Large intestine (tissue), 12 donors: ENCODE measurements at places on chromosomes 13 and 19. TPM values are rescaled to one million over a fixed set of nuclear protein-coding genes. Genes with fewer than 3 reads are reported as not detected.

Gene ATP8A2
- 2.3 TPM for polyA plus RNA-seq

Gene LAIR2
- 0.09 TPM for polyA plus RNA-seq

Gene CEACAM4
- 0.16 TPM for polyA plus RNA-seq

Gene GJB2
- 4.1 TPM for polyA plus RNA-seq

Gene MZT1
- polyA plus RNA-seq = 13.0 TPM

Gene NPAS1
- 0.49 TPM for polyA plus RNA-seq

Gene GAPDHS
- not detected for polyA plus RNA-seq

Gene GRIK5
- polyA plus RNA-seq = 4.7 TPM

Gene CDX2
- polyA plus RNA-seq = 132 TPM

Gene CD209
- polyA plus RNA-seq = 14.4 TPM

GRCh38 chr19:1318678-1319471 is 33.2 kb downstream of the EFNA2 start:
- H3K27ac ChIP-seq = no peak overlapping the region
- H3K27me3 ChIP-seq = peaks cover 43% of the 10 kb centered on the region
- no peaks in the 10 kb centered on the region for H3K36me3 ChIP-seq
- DNase-seq = no peak
- H3K4me1 ChIP-seq = peaks cover 16% of the 10 kb centered on the region

- H3K4me1 ChIP-seq = no peaks in the 10 kb centered on the region
- no peak for DNase-seq
- no peaks in the 10 kb centered on the region for H3K27me3 ChIP-seq
- H3K27ac ChIP-seq = no peak overlapping the region
- H3K4me3 ChIP-seq = no peak overlapping the region
Measured at GRCh38 chr13:95924389-95924994, 128.7 kb downstream of the UGGT2 start.

DNA sequence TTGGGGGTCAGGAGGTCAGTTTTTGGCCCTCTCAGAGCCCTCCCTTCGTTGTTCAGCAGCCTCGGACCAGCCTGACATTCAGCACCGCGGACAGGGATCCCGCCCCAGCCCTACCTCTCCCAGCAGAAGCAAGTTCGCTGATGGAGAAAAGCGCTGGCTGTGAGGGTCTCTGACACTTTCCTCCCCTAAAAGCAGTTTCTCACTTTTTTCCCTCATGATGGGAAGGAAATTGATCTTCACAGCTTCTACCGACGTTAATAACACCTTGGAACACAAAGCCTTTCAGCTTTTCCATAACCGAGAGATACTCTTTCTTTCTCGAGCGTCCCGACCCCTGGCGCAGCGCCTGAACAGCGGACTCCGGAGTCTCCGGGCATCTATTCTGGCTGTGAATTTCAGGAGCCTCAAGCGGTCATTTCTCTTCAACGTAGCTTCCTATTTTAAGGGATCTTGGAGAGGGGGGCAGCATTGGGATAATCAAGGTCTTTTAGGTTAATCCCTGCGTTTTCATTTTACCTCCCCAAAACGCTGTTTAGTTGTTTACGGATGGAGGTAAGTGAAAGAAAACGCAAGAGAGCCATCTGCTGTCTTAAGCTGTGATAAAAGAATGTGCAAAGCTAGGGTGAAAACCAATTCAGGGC is 467.2 kb downstream of the ITGBL1 start:
- H3K27me3 ChIP-seq = peaks cover 41% of the 10 kb centered on the region
- no peaks in the 10 kb centered on the region for H3K4me1 ChIP-seq
- H3K36me3 ChIP-seq = no peaks in the 10 kb centered on the region
- DNase-seq = no peak

DNA sequence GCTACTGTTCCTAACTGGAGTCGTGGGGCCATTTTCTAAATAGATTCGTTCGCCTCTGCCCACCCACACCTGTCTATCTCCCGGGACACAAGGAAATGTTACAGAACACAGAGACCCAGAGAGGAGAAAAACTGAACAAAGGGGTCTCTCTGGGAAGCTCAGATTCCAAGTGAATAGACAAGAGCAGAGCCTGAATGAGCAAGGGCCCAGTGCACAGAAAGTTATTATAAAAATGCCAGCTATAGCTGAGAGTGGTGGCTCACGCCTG is 27.2 kb upstream of the FEM1A start:
- no peaks in the 10 kb centered on the region for H3K27me3 ChIP-seq
- H3K27ac ChIP-seq = no peak overlapping the region
- no peak overlapping the region for H3K4me3 ChIP-seq
- no peaks in the 10 kb centered on the region for H3K36me3 ChIP-seq
- no peak for DNase-seq
- peaks cover 11% of the 10 kb centered on the region for H3K4me1 ChIP-seq

DNA sequence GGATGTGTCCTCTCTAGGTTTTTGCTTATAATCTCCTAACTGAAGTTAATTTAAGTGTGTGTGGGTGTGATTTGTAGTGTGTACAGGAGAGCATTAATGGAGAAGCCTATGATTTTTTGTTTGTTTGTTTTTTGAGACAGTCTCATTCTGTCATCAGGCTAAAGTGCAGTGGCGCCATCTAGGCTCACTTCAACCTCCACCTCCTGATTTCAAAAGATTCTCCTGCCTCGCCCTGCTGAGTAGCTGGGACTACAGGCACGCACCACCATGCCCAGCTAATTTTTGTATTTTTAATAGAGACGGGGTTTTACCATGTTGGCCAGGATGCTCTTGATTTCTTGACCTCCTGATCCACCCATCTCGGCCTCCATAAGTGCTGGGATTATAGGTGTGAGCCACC is 20.6 kb downstream of the ZNF701 start:
- no peak overlapping the region for H3K27ac ChIP-seq
- DNase-seq = no peak
- H3K36me3 ChIP-seq = peaks cover 31% of the 10 kb centered on the region
- no peak overlapping the region for H3K4me3 ChIP-seq

GRCh38 chr19:4555657-4556561 is 3.6 kb downstream of the SEMA6B start:
- H3K27ac ChIP-seq = no peak overlapping the region
- H3K36me3 ChIP-seq = no peaks in the 10 kb centered on the region
- H3K27me3 ChIP-seq = no peaks in the 10 kb centered on the region
- no peaks in the 10 kb centered on the region for H3K4me1 ChIP-seq
- no peak overlapping the region for H3K4me3 ChIP-seq

GRCh38 chr13:69199664-69200063 is 908.0 kb upstream of the ATXN8OS start:
- no peak overlapping the region for H3K4me3 ChIP-seq
- H3K27ac ChIP-seq = no peak overlapping the region
- DNase-seq = no peak
- H3K27me3 ChIP-seq = no peaks in the 10 kb centered on the region
- no peaks in the 10 kb centered on the region for H3K4me1 ChIP-seq
- H3K36me3 ChIP-seq = no peaks in the 10 kb centered on the region

GRCh38 chr19:17235300-17235970 is 9.4 kb downstream of the OCEL1 start:
- H3K27ac ChIP-seq = peak overlapping the region; percentile 61
- H3K4me3 ChIP-seq = peak overlapping the region; percentile 33
- peaks cover 28% of the 10 kb centered on the region for H3K4me1 ChIP-seq
- DNase-seq = no peak
- H3K27me3 ChIP-seq = no peaks in the 10 kb centered on the region

- no peaks in the 10 kb centered on the region for H3K36me3 ChIP-seq
- no peak for DNase-seq
- no peak overlapping the region for H3K27ac ChIP-seq
- H3K4me1 ChIP-seq = no peaks in the 10 kb centered on the region
- H3K27me3 ChIP-seq = no peaks in the 10 kb centered on the region
- no peak overlapping the region for H3K4me3 ChIP-seq
Measured at GRCh38 chr13:58698531-58698930, 1067.0 kb downstream of the PCDH17 start.

GRCh38 chr19:4868286-4868834 is 893 bp upstream of the PLIN3 start:
- H3K4me1 ChIP-seq = peaks cover 19% of the 10 kb centered on the region
- H3K27ac ChIP-seq = peak overlapping the region; percentile 19
- H3K4me3 ChIP-seq = no peak overlapping the region
- H3K36me3 ChIP-seq = peaks cover 4% of the 10 kb centered on the region

- no peak overlapping the region for H3K27ac ChIP-seq
- no peaks in the 10 kb centered on the region for H3K4me1 ChIP-seq
- peak; percentile 41 for DNase-seq
Measured at GRCh38 chr13:31909864-31910551, 121.6 kb upstream of the FRY start.

GRCh38 chr19:49864890-49865289 is 2.5 kb downstream of the PNKP start:
- no peaks in the 10 kb centered on the region for H3K27me3 ChIP-seq
- no peak overlapping the region for H3K4me3 ChIP-seq
- peaks cover 39% of the 10 kb centered on the region for H3K36me3 ChIP-seq

DNA sequence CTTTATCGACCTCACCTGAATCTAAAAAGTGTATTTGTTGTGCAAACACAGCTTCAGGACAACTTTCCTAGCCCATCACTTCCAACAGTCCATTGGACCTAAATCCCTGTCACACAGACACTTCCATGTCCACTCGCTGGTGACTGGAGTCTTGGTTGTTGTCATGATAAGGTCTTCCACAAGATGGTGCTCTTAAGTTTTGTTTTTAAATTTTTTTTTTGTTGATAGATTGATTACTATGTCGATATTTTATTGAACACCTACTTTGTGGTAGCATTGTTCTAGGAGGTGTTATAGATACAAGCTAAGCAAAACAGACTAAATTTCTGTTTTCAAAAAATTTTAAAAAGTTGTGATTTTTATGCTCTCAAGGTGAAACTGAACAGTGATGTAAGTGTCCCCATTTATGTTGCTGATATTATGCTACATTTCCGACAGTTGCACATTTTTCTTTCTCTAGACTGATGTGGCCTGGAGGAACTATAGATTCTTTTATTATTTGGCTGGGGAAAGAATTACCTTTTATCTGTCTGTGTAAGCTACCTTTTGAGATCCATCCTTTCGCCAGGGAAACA is 8.1 kb upstream of the ERICH6B start:
- no peaks in the 10 kb centered on the region for H3K36me3 ChIP-seq
- H3K4me3 ChIP-seq = no peak overlapping the region
- no peak overlapping the region for H3K27ac ChIP-seq
- no peak for DNase-seq
- H3K4me1 ChIP-seq = no peaks in the 10 kb centered on the region
- H3K27me3 ChIP-seq = peaks cover 10% of the 10 kb centered on the region

DNA sequence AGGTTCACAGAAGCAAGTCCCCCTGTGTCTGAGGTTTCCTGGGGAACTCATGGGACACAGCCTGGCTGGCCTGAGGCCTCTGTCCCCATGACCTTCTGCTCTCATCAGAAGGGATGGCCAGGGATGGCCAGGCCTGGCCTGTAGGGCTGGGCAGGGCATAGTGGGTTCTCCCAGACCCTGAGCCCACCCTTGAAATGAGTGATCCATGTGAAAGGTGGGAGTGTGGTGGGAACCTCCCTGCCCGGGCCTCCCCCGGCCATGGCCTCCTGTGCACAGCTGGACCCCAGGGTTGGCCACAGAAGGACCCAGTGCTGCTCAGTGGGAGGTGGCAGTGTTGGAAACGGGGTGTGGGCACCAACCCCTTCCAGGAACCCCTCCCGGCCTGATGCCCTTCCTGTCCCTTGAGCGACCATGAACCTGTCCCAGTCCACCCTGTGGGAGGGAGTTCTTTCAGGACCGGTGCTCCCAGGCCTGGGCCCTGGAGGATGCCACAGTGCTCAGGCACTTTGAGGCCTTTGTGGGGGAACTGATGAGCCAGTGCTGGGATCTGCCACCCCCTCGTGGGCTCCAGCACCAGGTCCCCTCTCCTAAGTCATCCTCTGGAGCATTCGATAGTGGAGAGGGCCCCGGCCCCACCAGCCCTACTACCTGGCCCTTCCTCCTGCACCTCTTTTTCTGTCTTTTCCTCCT is 15.5 kb upstream of the ZNF14 start:
- no peaks in the 10 kb centered on the region for H3K27me3 ChIP-seq
- no peak overlapping the region for H3K27ac ChIP-seq
- no peak overlapping the region for H3K4me3 ChIP-seq
- no peaks in the 10 kb centered on the region for H3K4me1 ChIP-seq
- no peaks in the 10 kb centered on the region for H3K36me3 ChIP-seq
- DNase-seq = no peak

- no peaks in the 10 kb centered on the region for H3K4me1 ChIP-seq
- H3K36me3 ChIP-seq = no peaks in the 10 kb centered on the region
- no peak for DNase-seq
Measured at GRCh38 chr13:94813920-94814475, 101.7 kb upstream of the SOX21 start.

- no peak overlapping the region for H3K27ac ChIP-seq
- no peaks in the 10 kb centered on the region for H3K4me1 ChIP-seq
- no peaks in the 10 kb centered on the region for H3K36me3 ChIP-seq
- no peaks in the 10 kb centered on the region for H3K27me3 ChIP-seq
- no peak overlapping the region for H3K4me3 ChIP-seq
- DNase-seq = no peak
Measured at GRCh38 chr13:83765796-83766195, 116.5 kb downstream of the SLITRK1 start.

GRCh38 chr19:16585808-16586476 is 13.7 kb upstream of the SLC35E1 start:
- H3K27me3 ChIP-seq = no peaks in the 10 kb centered on the region
- peaks cover 9% of the 10 kb centered on the region for H3K36me3 ChIP-seq
- peak overlapping the region; percentile 53 for H3K27ac ChIP-seq
- DNase-seq = no peak
- H3K4me3 ChIP-seq = no peak overlapping the region
- peaks cover 33% of the 10 kb centered on the region for H3K4me1 ChIP-seq

DNA sequence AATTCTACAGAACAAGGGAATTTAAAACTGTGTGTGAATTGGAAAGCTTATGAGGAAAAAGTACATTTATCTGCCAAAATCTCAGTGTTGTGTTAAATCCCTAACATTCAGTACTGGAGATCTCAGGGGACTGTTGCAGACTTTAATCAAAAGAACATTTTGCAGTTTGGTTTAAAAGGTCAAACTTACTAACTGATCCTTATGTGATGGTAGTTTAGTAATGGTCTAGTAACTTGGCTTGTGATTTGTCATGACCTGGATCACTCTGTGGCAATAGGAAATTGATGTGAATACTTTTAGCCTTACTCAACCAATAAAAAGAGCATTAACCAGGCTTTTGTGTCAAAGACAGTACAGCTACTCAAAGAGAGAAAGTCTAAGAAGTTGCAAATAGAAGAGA is 862.1 kb upstream of the MIR17HG start:
- no peaks in the 10 kb centered on the region for H3K4me1 ChIP-seq
- no peak for DNase-seq
- no peaks in the 10 kb centered on the region for H3K36me3 ChIP-seq
- H3K27me3 ChIP-seq = no peaks in the 10 kb centered on the region
